ENCODE measurements at places on chromosomes 2 and 18. TPM values are rescaled to one million over a fixed set of nuclear protein-coding genes. Genes with fewer than 3 reads are reported as not detected.

DNA sequence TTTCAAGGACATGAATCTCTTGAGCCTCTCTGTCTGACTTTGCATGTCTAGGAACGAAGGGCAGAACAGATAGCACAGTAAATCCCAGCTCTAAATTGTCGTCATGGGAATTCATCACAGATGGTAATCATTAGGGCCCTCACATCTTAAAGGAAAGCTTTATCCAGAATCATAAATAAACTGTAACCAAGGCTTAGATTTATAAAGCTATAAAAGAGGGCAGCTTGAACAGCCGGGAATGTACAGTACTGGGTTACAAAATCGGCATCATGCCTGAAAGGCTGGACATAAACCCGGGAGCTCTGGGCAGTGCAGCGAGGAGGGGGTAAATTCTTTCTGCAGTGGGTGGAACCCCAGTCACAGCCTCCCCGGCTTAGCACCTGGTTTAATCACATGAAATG is 144.4 kb downstream of the GFPT1 start:
- DNase-seq, result no peak

DNA sequence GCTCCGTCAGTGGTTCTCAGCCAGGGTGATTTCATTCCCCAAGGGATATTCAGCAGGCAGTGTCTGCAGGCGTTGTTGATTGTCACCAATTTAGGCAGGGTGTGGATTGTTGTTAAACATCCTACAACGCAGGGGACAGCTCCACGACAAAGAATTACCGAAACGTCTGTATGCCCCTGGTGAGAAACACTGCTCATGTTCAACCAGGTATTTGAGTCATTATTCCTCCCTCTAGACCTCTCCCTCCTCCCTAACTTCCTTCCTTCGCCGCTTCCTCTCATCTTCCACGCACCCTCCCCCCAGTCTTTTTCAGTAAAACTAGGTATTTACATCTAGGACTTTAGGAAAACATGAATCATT is 50.8 kb downstream of the NCK2 start:
- no peak for DNase-seq

DNA sequence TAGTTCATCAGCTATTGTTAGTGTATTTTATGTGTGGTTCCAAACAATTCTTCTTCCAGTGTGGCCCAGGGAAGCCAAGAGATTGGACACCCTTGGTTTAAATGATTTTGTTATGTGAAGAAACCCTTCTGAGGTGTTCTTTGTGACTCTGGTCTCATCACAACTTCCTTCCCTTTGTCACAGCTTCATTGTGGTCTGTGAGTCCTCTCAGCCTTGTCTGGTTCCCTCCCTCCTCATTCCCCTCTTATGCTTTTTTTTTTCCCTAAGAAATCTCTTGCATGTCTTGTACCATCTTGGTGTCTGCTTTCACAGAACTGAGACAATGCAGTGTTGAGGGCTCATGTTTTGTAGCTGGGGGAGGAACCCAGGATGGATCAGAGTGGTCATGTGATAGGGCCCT is 118.9 kb downstream of the TMEM182 start:
- DNase-seq, result no peak

DNA sequence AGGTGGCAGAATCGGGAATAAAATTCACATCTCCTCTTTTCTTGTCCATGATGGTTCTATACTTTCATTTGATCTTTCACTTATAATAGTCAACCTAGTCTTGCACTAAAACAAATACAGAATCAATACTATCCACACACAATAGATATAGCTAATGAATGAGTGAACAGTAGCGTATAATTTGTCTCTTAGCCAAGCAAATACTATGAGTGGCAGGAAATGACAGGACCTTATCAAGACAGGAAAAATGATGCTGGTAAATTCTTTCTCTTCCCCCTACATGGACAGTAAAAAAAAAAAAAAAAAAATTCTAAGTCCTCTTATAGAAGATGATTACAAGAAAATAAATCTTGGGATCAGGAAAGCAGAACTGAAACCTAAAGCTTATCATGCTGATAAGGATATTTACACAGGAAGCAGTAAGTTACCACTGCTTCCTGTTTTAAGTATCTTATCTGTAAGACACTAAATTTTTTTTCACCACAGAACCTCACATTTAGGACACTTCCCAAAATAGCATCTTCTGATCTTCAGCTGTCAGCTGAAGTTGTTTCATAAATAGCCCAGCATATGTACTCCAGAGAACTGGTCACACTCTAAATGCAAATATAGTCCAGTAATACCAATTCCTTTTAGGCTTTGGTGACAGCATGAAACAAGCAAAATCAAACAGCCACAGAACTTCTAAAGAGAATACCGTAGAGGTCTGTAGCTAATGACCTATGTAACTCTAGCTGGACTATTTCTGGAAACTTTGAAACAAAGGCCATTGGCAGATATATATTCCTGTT is 27.0 kb downstream of the IRS1 start:
- no peak for DNase-seq

Gene MATN3
- total RNA-seq, result 0.34 TPM
